Activated T-helper 1 cell treated with anti-CD3 and anti-CD28 coated beads, Interleukin-2, amount 50 U/mL, for 16 hours (primary cell): ENCODE measurements at places on chromosomes 2 and 18.

DNA sequence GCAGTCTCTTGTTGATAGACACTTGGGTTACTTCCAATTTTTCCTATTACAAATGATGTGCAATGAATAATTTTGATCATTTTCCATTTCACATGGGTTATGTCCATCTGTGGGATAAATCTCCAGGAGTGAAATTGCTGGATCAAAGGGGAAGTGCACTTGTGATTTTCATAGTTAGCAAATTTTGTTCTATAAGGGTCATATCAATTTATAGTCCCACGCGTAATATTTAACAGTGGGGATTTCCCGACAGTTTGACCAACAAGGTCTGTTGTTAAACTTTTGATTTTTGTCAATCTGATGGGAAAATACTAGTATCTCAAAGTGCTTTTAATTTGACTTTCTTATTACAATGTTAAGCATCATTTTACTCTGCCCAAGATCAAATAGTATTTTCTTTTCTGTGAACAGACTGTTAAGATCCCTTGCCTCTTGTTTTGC is 8.3 kb downstream of the IL1B start:
- no peak for DNase-seq

- DNase-seq = no peak
These were observed 23.3 kb downstream of the STAMBP start for GRCh38 chr2:73852020-73852419.

DNA sequence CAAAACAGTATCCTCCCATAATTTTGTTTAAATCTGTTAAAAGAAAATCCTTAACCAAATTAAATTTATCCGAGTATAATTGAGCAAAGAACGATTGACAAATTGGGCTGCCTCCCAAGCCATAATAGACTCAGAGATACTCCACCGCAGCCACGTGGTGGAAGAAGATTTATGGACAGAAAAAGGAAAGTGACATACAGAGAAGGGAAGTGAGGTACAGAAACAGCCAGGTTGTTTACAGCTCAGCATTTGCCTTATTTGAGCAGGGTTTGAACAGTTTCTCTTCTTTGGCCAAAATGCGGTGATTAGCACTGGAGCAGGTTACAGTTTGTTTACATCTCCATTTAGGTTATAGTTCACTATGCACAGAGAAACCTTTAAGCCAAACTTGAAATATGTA is 60.8 kb downstream of the KYNU start:
- no peak for DNase-seq

- DNase-seq = no peak
These were observed 6.4 kb downstream of the IL1RL1 start for GRCh38 chr2:102317715-102318114.

DNA sequence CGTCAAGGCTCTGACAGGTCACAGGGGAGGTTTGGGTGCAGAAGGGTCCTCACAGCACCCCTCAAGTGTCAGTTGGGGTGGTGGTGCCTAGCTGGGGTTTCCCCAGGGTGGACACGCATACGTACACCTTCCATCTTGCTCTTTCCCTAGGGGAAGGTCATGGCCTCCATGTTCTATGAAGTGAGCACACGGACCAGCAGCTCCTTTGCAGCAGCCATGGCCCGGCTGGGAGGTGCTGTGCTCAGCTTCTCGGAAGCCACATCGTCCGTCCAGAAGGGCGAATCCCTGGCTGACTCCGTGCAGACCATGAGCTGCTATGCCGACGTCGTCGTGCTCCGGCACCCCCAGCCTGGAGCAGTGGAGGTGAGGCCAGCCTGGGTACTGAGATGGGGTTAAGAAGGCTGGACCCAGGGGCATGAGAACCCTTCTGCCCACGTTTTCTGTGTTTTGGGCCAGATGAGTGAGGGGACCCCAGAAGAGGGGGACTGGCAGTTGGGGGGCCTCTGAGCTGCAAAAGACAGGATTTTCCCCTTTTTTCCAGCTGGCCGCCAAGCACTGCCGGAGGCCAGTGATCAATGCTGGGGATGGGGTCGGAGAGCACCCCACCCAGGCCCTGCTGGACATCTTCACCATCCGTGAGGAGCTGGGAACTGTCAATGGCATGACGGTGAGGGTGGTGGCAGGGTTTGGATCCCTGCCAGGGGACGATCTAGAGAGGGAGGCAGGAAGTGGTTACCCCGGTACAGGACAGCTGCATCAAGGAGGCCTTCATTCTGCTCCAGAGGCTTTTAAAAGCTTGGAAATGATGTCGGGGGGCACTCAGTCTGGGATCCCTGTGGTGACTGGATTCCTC is 20.9 kb downstream of the SLC30A3 start:
- DNase-seq = no peak

DNA sequence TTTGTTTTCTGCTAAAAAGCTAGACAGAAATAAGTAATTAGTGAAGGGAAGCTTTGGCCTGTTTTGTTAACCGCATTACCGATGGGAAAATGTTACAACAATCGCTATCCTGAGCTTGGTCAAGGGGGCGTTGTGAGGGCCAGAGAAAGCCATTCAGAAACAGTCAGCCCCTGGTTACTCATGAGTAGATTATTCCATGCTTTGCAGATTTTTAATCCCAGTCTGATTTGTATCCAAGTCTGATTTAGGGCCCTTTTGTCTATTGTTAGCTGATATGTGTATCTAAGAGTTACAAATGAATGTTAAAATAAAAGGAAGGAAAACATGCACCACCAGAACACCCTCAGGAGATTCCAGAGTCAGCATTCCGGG is 99.1 kb downstream of the PRPF40A start:
- no peak for DNase-seq

GRCh38 chr2:36357847-36358659 is 2.5 kb downstream of the CRIM1 start:
- DNase-seq = no peak
